ENCODE measurements at places on chromosomes 1 and 21.

GRCh38 chr1:112672009-112672408 is 2.5 kb upstream of the MOV10 start:
- no peak for DNase-seq

GRCh38 chr1:19762175-19762779 is 37.4 kb downstream of the TMCO4 start:
- DNase-seq: no peak

- no peak for DNase-seq
Measured at GRCh38 chr1:159587461-159587951, at the start of gene APCS. Gene APCS (plus strand): TSS chr1:159587826. CDS start chr1:159587922, 96 bp downstream.

- no peak for DNase-seq
Measured at GRCh38 chr1:155706139-155706538, 17.2 kb downstream of the DAP3 start.

- no peak for DNase-seq
Measured at GRCh38 chr1:229133811-229134210, 137.1 kb upstream of the RAB4A start.

DNA sequence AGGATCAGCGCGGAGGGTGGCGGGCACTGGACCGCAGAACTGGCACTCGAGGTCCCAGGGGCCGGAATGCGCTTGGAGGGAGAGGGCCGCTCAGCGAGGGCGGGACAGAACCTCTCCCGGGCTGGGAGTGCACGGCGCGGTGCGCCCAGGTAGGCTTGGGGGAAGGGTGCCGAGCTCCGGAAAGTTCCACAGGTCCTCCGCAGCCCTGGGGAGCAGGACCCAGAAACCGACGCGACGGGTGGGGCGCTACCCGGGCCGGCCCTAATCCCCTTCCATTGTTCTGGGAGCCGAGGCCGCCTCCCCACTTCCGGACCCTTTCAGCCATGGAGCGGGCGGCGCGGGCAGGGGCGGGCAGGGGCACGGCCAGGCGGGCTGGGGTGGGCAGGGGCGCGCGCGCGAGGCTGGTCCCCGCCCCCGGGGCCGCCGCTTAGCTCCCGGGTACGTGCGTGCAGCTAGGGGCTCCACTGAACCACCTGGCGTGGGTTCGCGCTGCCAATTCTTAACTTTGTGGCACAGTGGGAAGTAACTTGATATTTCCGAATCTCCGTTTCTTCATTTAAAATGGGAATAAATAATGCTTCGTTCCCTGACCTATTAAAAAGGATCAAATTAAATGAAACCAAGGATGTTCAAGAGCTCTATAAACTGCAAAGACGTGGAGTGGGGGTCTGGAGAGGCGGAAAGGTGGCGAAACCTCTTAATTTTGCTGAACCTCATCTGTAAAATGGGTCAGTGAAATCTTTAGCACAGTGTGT is 20.7 kb downstream of the LGR6 start:
- DNase-seq: no peak

GRCh38 chr21:32559006-32559610 is 26.2 kb downstream of the TCP10L start:
- no peak for DNase-seq

DNA sequence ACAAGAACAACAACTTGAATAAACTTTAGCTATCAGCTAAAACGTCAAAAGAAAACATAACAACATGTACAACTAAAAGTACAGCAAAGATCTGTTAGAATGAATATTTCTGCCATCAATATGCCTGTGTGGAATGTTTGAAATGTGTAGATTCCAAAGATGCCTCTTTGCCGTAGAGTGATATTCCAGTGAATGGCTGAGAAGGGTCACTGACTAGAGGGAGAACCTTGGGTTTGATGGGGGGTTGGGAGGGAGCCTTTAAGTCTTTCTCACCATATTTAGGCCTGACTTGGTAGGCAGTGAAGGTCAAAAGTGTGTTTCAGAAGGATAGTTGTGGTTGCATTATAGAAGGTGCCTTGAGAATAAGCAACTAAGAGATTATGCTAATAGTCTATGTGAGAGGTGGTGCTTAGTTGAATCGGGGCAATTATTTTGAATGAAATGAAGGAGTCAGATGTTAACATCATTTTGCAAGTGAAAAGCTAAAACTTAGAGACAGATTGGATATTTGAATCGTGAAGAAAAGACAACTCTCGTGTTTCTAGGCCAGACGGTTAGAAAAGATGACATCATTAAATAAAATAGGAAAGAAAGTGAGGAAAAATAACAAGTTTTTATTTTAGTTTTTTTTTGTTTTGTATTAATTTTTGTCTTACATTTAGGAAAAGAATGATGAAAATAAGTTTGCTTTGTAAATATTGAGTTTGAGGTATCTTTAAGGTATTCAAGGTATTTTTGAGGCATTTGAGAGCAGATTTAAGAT is 53.8 kb downstream of the PLA2G4A start:
- no peak for DNase-seq

DNA sequence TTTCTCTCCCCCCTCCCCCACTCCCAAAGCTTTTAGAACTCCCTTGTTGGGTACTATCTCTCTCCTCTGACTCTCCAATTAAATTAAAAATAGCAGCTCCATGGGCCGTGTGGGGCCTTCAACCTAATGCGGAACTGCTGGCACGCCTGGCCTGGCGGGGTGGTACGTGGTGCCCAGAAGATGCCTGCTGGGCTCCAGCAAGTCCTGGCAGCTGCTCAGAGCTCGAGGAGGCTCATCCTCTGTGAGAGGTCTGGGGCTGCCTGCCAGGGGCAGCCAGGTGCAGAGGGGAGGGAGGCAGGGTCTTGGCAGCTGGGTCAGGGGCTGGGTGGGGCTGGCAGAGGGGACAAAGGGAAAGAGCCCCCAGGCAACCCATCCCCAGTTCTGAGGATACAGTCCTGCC is 74.4 kb downstream of the ACTL8 start:
- no peak for DNase-seq

DNA sequence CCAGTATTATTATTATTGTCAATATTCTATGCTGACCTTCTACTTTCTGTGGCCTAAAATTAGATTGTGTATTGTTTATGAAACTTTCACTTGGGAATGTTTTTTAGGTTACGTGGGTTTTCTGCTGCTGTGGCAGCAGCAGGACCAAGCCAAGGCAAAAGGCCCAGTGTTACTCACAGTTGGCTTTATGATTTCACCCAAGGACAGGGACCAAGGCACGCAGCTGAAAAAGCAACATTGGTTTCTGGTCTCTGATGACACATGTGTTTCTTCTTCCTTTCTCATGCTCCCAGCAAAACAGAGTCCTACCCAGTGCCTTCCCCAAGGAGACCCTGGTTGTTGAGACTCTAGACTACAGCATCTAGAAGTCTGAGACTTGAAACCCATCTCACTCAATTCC is 413.7 kb downstream of the SETD4 start:
- DNase-seq: no peak

DNA sequence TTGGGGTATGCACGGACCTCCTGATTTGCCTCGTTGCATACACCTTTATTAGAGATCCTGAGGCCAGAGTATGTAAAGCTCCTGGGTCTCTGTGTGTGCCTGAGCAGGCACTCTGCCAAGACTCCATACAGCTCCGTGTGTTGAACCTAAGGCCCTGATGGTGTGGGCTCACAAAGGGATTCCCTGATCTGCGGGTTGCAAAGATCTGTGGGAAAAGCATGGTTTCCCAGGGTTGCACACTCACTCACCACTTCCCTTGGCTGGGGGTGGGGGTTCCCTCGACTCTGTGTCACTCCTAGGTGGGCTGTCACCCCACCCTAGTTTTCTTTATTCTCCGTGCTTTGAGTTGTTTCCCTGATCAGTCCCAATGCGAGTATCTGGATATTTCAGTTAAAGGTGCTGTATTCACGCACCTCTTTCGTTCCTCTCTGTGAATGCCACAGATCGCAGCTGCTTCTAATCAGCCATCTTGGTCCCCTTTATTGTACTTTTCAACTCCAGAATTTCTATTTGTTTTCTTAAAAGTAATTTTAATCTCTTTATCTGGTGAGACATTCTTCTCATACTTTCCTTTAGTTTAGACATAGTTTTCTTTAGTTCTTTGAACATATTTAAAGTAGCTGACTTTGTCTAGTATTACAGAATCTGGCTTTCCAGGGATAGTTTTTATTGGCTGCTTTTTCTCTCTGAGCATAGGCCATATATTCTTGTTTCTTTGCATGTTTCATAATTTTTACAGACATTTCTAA is 39.0 kb upstream of the F3 start:
- DNase-seq: no peak

GRCh38 chr1:21659099-21659923 is 9.8 kb downstream of the RAP1GAP start:
- DNase-seq: peak; percentile 70

DNA sequence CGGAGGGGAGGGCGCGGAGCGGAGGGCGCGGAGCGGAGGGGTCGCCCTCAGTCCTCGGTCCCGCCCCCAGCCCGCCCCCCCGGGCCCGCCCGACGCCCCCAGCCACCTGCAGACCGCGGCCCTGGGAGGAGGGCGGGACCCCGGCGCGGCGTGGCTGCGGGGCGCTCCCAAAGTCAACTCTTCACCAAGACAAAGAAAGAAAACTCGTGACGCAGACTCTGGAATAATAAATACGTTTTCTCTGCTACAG is 1.2 kb downstream of the HES4 start:
- no peak for DNase-seq

DNA sequence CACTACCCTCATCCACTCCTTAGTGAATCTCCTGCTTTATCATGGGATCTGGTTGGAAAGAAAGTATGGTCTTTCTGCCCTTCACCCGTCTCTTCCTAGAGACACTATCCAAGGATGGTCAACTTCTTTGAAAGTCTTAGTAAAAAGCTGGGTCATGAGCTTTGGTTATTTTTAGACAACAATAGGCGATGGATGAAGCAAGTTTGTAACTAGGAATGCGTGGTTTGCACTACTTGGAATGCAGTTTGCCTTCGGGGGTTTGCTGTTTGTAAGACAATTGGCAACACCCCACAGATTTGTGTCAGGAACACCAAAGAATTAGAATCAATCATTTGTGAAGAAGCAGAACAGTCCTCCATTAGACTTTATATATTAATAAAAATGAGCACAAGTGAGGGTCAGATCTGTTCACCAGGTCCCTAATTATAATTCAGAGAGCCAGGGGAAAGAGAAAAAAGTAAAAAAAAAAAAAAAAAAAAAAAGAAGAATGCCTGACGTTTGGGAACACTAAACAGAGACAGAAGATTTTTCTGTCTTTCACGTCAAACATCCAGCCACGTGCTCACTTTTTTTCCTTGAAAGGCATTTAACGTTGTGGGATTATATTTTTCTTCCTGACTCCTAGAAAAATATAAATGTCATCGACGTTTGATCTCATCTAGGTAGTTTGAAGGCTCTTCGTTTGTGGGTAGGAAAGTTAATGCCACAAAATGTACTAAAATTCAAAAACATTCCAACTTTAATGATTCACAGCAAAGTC is 60.7 kb upstream of the BTG3 start:
- DNase-seq: no peak

DNA sequence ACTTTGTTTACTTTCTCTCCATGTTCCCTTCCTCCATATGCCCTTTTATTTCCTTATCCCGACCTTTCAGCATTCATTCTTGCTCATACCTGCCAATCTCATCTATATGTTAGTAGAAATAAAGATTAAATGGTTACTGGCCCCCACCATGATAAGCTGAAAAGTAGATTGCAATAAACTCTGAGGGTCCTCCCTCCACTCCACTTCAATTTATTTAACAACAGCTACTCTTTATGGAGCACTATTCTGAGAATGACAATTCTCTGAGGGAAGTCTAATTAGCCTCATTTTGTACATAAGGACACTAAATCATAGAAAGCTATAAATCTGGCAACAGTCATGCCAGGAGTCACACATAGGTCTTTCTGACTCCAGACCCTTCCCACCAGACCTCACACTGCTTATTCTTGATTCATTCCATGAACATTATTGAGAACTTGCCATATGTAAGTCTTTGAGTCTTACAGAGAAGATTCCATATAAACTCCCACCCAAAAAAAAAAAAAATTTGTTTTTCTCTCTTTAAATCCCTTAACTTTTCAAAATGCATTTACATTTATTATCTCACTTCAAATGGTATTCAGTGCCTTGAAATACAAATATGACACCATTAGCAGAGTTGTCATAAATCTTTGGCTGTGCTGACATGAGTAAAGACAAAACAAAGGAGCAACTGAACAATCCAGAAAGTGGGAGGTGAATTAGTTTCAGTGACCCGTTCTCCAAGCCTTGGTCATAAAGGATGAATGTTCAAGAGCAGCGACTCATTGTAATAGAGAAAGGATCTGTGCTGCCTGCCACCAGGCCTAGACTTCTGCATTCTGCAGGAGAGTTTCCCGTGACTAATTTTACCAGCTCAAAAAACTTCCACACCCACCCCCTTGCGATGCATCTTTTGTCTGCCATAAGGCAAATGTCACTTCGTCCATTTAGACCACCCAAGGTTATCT is 28.5 kb downstream of the PALMD start:
- DNase-seq: no peak

DNA sequence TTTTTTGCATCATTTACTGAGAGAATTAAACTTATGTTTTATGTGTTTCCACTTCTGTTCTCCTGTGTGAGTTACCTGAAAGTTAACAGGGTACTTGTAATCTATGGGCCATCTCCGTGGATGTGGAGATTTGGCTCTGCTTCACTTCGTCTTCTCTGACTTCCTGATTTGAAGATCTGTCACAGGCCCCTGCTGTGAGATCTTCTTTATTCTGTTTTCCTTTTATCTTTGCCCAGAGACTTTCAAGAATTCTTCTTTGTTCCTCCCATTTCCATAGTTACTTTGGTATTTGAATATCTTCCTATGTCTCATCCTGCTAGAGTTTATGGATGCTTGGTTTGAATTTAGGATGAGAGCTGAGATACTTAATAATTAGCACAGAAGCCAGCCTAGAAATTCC is 35.4 kb upstream of the PKN2 start:
- no peak for DNase-seq

DNA sequence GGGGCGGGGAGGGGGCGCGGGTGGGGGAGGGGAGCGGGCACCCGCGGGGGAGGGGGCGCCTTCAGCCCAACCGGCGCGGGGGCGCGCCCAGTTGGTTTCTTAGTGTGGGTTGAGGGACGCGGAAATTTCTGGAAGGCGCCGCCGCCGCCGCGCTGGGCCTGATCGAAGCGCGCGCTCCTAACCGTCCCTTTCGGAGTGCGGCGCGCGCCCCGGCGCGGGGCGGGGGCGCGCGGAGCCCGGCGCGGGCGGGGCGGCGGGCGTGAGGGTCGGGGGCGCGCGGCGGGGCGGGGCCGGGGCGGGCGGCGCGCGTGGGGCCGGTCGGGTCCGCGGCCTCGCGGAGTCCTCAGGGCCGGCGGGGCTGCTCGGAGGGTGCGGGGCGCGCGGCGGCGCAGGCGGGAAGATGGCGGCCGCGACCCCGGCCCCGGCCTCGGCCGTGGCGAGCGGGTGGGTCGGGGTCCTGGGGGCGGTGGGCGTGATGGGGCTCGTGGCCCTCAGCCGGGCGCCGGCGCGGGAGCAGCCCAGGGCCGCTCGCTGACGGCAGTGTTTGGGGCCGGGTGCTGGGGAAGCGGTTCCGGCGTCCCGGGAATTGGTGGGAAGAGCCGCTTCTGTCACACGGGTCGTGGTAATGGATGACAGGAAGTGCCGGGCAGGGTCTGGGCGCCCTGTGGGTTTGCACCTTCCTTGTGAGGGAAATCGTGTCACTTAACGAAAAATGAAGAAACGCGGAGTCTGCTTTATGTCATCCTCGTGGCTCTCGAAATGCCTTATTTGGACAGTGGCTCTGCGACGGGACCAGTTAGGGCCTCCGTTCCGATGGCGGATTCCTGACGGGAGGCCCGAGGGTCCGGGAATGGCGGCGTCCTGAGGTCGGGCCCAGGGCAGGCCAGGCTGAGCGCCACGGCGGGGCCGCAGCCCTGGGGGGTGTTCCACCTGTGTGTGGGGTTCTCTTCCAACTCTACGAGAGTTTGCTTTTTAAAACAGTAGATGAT is 764 bp downstream of the PKNOX1 start:
- DNase-seq: peak; percentile 45
